SW 1271 (cell line): ENCODE measurements at places on chromosomes 7 and 10.
A peak's percentile ranks its signal among the peaks of the same experiment; 100 is the strongest.

GRCh38 chr7:43625453-43625852 is 42.5 kb downstream of the STK17A start:
- no peak for DNase-seq

DNA sequence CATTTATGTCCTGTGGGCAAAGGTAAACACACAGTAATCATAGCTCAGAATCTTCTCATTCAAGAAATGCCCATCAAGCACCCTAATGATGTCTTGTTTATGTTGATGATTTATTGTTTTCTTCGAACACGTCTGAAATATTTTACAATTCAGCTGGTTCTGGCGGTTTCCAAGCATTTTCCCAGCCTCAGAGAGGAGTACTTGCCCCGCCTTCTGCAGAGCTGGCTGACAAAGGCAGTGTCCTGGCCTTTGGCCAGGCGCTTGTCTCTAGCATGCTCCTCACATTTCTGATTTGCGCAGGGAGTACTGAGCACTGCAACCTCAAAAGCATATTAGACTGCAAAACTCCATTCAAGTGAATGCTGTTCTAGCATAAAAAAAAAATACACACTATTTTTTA is 314.2 kb upstream of the GNAI1 start:
- DNase-seq, result no peak

DNA sequence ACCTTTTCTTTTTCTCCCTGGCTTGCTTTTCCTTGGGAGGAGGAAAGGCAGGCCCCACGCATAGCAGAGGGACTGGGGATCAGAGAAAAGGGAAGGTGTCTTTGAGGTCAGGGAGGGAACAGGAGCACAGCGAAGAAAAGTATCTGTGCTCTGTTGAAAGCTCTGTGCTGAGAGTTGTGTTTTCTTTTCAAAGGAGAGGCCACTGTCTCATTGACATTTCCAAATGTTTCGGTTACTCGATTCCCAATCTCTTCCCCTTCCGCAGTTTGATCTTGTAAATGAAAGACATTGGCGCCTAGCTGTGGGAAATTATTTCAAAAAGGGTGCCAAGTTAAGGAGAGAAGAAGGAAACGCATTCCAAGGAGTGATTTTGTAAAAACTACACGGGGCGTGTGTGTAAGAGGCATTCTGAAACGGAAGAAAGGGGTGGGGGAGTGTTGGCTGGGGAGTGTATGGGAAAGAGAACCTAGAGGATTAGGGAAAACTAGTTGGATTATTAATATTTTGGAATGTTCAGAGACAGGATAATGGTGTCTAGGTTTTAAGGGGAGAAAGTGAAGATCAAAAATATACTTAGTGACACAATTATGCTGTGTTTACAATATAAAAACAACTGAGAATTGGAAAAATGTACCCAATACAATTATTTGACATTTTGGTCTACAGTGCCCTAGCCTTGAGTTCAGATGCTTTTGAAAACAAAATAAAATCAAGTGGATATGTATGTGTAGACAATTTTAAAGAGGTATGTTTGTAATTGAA is 708 bp downstream of the KLHDC10 start:
- no peak for DNase-seq

- DNase-seq, result no peak
These were observed 8.8 kb downstream of the TMEM120A start for GRCh38 chr7:75985518-75986146.

DNA sequence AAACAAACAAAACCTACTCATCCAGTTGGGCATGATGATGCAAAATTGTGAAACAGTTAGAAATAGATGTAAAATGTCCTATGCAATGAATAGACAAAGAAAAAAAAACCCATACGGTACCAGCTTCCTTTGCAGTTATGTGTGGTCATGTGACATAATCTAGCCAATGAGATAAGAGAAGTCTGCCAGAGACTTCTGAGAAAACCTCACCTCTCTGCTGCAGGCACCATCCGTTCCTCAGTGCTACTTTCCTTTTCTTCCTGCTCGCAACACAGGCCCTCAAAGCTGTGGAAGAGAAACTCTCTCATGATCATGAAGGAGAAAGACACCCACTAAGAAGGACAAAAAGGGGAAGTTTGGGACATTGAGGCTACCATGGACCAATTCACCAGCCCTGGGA is 76.8 kb upstream of the CARD11 start:
- DNase-seq, result no peak

- no peak for DNase-seq
These were observed 25.7 kb downstream of the MYO3A start for GRCh38 chr10:25959540-25960232.

GRCh38 chr7:45359776-45360175 is 202.2 kb downstream of the RAMP3 start:
- no peak for DNase-seq

GRCh38 chr7:128783143-128783861 is 7.7 kb upstream of the OPN1SW start:
- DNase-seq, result peak; percentile 17

GRCh38 chr7:69042138-69042537 is 556.1 kb upstream of the AUTS2 start:
- DNase-seq, result no peak

DNA sequence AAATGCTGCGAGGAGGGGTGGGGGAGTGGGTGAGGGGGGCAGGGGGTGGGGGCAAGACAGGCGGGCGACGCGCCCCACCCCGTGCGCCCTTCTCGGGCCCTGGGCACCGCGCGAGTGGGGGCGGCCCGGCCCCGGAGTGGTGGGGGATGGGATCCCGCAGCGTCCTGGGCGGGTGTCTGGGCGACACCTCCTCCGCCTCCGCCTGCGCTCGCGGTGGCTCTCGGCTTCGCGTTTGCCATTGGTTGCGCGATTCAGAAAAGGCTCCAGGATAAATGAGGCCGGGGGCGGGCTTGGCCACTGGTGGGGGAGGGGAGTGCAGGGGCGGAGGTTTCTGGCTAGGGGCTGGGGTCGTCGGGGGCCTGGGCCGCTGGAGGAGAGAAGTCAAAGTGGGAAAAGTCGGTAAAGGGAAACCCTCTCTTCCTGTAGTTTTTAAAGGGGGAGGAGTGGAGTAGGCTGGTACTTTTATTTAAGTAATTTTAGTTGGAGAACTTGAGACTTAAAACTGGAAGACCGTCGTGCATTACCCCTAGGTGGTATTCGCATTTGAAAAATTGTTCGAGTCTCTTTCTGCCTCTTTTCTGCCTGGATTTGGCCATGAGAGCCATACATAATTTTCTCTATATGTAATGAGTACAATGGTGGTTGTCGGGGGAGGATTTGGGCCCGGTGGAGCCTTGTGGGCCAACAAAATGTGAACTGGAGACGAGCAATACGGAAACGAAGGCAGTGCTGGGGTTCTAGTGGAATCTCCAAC is 992 bp upstream of the IGF2BP3 start:
- peak; percentile 93 for DNase-seq

DNA sequence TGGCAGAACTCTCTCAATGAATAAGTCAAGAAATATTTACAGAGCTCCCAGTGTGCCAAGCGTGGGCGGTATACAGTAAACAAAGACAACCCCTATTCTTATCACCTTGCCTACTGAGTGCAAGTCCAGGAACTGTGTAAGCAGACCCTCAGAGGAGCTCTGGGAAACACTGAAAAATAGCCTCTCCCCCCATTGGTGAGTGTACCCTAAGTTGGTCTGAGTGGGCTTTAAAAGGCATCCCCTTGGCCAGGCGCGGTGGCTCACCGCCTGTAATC is 1.2 kb downstream of the DYDC2 start:
- DNase-seq, result no peak

- no peak for DNase-seq
These were observed 112.2 kb downstream of the CLEC2L start for GRCh38 chr7:139635526-139636302.

GRCh38 chr10:85603151-85603940 is 763.2 kb downstream of the GRID1 start:
- DNase-seq, result no peak

- no peak for DNase-seq
These were observed 317.2 kb downstream of the BBS9 start for GRCh38 chr7:33446551-33446950.
